NCI-H1694 treated with DMSO at 0.1 percent for 48 hours (cell line): ENCODE measurements at places on chromosomes 11 and 22.

DNA sequence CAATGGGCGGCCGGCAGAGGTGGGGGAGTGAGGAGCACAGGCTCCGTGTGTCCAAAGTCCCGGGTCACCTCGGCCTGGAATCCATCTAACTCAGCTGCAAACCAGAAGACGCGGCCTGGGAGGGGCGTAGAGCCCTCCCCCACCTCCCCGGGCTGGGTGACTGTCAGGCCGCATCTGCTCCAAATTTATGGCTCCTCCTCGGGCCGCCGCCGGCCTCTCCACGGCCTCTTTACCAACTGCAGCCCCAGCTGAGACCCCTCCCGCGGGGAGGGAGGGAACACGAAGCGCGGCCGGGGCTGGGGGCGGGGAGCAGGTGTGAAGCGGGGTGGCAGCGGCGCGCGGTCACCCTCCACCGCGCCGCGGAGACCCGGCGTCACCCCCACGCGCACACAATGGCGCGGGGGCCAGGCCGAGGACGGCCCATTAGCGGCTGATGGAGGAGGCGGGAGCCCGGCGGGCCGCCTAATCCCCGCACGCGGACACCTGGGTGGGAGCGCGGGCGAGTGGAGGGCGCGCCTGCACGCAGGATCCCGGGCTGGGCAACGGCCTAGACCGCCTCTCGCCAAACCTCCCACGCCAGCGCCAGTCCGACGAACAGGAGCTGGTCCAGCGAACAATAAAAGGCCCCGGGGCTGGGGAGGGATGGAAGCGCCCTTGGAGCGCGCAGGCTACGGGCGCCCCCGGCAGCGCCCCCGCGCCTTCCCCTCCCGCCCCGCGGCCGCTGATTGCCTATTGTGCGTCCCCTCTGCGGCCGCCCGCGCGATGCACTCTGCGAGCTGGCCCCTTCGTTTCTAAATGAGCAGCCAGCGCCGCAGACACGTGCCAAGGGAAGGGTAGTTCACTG, 25.9 kb upstream of the ROBO3 start:
- DNase-seq: no peak

- no peak for DNase-seq
These were observed 193.3 kb downstream of the C11orf91 start for GRCh38 chr11:33507356-33507755.

DNA sequence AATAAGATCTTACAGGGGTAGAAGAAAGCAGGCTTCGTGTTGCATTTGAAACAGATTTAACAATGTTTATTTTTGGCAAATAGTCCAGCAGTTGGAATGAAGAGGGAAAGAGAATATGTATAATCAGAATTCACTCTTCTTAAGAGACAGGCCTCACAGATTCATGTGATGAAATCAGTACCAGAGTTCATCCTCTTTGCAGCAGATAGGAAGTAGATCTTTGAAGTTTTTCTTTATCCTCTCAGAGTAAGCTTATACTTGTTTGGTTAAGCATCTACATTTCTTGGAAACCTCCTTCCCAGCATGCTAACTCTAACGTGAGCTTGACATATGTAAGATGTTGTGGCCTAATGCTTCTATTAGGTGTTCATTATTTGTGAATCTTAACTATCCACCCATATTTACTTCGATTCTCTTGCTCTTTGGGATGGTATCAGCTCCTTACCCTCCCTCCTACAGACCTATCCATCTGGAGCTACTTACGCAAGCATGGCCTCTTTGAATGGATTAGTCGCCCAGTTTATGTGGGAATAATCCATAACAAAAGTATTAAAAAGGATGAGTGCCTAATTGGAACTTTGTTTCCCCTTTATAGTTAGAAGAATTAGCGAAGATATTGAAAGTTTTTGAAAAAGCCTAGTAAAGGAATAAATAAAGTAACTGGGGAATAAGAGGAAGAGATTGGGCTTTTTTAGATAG, 80.1 kb downstream of the PRMT3 start:
- no peak for DNase-seq

DNA sequence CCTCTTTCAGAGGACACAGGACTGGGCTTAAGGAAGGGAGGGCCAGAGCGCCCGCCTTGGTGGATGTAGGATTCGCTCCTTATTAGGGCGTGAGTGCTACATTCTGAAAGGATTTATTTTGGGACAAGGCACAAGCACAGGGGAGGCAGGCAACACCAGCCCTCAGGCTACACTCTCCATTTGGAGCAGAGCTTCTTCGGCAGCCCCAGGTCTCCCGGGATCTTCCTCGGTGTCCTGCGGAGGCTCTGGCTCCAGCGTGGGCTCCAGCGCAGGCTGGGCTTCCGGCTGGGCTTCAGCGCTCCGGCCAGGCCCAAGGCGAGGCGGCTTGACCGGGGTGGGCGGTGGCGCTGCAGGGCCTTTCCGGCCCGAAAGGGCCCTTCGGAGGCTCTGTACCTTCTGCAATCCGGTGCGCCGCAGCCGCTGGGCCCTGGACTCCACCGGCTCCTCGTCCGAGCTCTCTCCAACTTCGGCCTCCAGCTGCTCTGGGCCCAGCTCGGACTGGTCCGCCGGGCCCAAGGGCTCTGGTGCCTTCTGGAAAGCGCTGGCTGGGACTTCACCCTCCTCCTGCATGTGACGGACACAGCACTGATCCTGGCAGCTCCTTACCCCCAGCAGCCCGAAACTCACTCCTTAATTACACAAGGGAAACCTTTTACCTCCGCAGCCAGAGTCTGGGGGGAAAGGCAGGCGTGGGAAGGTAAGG, 1.1 kb downstream of the CAVIN3 start:
- no peak for DNase-seq

- DNase-seq: no peak
These were observed 45.2 kb downstream of the PPFIA1 start for GRCh38 chr11:70315716-70316115.

DNA sequence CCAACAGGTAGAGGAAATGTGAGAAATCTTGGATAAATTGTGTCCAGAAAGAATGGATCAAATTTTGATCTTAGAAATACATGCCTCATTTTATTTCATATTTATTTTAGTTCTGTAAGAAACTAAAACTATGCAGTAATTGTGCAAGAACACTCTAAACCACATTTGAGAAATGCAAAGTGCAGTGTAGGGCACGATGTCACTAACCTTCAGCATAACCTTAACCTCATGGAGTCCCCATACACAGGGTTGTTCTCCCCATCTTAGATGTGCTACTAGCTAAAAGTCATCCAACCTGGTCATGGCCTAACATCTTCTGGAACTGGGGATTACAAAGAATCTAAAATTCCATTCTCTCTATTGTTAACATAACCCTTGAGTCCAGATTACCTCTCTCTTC, 48.4 kb upstream of the ARHGAP42 start:
- no peak for DNase-seq

- DNase-seq: no peak
These were observed 694.6 kb downstream of the TBC1D22A start for GRCh38 chr22:47457021-47457420.

- DNase-seq: peak; percentile 78
These were observed 26.5 kb downstream of the SGSM3 start for GRCh38 chr22:40396882-40397281.

- DNase-seq: no peak
These were observed 30.3 kb upstream of the FJX1 start for GRCh38 chr11:35587972-35588371.

DNA sequence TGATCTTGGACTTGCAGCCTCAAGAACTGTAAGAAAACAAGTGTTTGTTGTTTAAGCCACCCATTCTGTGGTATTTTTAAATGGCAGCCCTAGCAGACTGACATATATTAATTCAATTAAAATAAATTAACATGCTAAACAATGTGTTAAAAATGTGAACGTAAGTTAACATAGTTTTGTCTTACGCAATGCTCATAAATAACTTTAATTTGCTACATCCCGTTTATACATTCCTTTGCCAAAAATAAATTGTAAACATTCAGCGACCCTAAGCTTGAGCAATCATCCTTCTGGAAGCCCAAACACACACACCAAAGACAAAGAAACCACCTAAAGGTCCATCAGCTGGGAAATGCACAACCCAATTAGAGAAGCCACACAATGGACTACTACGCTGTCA, 70.4 kb downstream of the CELSR1 start:
- no peak for DNase-seq

- DNase-seq: peak; percentile 47
These were observed 27.4 kb upstream of the MALAT1 start for GRCh38 chr11:65471447-65471891.
